Pons (tissue), 1 donor: ENCODE measurements at places on chromosomes 4 and X.

DNA sequence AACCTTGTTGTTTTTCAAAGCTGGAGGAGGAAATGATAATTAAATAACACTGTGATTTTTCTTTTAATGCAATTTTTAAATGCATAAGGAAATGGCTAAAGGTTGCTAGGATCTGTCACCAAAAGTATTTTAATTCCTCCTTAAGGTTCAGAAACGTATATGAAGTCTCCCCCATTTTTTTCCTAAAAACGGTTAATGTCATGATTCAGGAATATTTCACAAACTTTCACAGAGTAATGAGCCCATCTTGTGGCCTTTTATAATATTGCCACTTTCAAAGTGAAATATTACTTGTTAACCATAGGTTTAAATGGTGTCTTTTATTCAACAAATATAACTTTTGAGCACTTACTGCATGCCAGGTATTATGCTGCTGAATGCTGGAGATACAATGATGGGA, 99.5 kb upstream of the USP38 start:
- DNase-seq, result peak; percentile 20

GRCh38 chrX:49174723-49175122, 3.0 kb downstream of the PLP2 start:
- DNase-seq, result no peak

DNA sequence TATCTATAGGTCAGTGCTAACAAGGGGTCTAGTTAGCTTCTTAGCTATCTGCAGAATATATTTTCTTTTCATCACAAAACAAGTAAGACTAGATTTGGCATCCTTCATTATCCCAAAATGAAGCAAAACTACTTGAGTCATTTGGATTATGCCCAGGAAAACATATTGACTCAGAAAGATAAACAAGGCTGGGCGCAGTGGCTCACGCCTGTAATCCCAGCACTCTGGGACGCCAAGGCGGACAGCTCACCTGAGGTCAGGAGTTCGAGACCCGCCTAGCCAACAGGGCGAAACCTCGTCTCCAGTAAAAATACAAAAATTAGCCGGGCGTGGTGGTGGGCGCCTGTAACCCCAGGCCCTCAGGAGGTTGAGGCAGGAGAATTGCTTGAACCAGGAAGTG, 18.0 kb upstream of the MND1 start:
- DNase-seq, result no peak

GRCh38 chr4:140705625-140706275, 50.4 kb downstream of the TBC1D9 start:
- DNase-seq, result no peak

DNA sequence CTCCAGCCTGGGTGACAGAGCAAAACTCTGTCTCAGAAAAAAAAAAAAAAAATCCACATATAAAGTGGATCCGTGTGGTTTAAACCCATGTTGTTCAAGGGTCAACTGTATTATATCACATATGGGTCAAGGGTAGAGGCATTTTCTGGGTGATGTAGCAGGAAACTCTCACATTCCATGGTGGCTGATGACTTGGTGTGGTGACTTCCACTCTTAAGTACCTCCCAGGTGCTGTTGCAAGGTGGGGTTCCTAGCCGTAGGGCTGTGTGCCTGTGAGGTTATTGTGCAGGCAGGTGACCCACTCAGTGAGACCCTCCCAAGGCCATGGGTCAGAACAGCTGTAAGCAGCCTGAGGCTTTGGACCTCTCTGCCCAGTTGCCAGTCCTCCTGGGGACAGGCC, 17.0 kb downstream of the ELF4 start:
- no peak for DNase-seq

DNA sequence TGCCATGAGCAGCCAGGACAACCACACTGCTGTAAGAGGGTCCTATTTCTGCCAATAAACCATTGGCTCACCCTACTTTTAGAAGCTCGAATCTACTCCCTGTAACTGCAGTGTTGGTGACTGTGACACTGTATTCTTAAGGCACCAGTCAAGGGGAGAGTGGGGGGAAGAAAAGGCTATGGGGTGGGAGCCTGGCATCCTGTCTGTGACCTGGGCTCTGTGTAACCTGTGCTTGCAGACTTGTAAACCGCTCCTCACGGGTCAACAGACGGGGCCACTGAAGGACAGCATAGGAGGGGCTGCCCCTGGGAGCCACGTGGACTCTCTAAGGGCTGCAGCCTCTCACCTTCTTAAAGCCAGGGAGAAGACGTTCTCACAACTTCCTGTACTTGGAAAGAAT, 42.2 kb upstream of the ENPP6 start:
- no peak for DNase-seq

- no peak for DNase-seq
These were observed 767 bp downstream of the PAQR3 start for GRCh38 chr4:78938474-78938867.

GRCh38 chrX:98071331-98071730, 1187.6 kb downstream of the RPA4 start:
- DNase-seq, result no peak

DNA sequence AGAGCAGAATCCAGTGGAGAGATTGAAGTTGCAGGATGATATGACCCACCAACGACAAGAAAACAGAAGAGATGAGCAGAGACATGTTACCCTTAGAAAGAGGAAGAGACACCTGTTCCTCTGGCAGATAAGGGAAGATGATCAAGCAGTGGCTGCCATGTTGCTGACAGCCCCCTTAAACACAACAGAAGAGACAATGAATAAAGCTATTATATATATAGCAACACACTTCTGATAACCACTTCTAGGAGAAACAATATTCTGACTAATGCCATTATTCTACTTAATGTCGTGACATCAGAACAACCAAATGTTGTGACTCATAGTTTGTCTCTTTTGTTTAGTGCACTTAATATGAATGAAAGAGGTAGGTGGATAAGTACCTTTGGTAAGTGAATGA, 44.9 kb downstream of the SH3RF1 start:
- DNase-seq, result no peak

DNA sequence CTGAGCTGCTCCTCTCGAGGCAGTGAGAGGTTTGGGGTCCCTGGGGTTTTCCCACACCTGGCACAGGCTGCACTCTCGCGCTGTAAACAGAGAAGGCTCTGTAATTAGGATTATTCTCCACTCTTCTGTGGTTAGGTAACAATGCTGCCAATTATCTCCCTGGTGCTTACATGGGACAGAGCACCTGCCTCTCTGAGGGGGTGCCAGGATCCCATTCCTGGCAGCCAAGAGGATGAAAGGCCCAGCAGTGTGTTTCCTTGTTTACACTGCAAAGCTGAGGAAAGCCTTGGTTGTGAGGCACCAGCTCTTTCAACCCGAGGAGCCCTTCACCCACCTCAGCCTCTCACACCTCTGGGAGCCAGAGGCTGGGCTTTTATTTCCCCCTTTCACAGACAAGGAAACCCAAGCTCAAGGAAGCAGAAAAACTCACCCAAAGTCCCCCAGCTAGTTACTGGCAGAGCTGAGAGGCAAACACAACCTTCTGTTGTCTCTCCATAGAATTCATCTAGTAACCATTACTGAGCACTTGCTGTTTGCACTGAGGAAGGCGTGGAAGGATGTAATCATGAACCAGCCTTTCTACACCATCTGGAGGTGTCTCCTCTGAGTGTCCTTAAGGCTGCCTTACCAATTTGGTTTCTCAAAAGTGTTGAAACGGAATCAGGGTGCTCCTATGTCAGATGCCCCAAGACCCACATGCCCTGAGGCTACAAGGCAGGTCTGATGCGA, 39.7 kb upstream of the PROM1 start:
- no peak for DNase-seq

- peak; percentile 12 for DNase-seq
These were observed 209.3 kb downstream of the GPC3 start for GRCh38 chrX:133776072-133776471.
